ENCODE measurements at places on chromosomes 11 and 22.
A peak's percentile ranks its signal among the peaks of the same experiment; 100 is the strongest.

DNA sequence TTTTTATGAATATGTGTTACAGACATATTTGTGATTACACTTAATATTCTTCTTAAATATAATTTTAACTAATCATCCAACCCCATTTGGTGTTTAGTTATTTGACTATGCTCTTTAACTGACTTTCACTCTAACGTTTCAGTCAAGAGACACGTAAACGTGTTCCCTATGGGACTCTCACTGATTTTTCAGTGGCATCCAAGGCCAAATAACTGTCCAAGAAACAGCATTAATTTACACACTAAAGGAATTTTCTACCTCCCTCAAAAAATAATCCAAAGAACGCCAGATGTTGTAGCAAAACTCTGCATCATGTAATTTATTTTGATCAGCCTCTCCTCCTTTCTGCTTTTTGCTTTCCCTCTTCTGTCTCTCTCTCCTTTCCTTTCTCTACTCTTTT lies 44.0 kb upstream of the NOX4 start:
- DNase-seq: no peak

DNA sequence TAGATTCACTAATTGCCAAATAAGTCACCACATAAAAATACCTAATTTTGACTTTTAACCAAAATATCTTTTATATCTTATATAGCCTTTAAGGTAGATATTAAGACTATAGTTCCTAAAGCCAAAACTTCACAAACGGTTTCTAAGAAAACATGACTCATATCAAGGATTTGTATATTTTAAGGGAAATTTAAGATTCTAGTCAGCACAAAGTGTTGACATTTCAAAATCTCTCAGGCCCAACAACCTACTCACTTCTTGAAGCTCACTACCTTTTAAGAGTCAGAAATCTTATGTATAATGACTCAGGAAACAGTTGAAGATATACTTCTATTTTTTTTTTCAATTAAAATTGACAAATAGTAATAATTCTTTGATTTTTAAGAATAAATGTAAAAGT lies 221.9 kb downstream of the SBF2 start:
- DNase-seq: peak; percentile 8

- DNase-seq: no peak
Measured at GRCh38 chr11:112255067-112255720, 5.5 kb downstream of the PLET1 start.

GRCh38 chr11:92632495-92632894 lies 337.0 kb upstream of the MTNR1B start:
- no peak for DNase-seq

DNA sequence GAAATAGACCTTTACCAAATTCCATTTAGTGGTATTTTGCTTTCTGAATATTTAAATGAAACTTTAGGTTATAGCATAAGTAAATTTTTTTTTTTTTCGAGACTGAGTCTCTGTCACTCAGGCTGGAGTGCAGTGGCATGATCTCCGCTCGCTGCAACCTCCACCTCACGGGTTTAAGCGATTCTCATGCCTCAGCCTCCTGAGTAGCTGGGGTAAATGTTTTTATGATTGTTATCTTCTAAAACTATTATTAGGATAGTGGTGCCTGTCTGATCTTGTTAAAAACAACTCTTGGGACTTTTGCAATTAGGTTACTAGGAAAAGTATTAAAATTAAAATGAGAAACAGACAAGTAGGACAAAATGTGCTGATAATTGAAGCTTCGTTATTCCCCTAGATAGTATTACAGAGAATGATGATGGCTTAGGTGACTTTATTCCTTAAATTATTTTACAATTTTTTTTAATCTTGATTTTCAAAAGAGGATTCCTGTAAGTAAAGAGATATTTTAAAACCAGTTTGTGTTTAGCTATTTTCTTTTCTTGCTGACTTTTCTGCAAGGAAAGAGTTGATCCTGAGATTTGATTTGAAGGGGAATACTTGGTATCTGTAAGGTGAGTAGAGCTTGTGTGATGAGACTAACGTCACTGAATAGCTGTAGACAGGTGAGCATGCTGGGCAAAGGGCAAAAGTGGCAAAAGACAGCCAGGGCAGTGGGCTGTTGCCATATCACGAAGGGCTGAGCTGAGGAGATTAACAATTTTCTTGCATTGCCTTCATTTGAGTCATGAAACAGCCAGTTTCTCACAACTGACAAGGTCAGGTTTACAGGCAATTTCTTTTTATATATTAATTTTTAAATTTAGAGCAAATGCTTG lies 20.8 kb downstream of the CRKL start:
- DNase-seq: no peak

GRCh38 chr11:63937713-63938478 lies 906 bp upstream of the NAA40 start:
- no peak for DNase-seq

GRCh38 chr11:119701591-119702549 lies 27.1 kb downstream of the NECTIN1 start:
- no peak for DNase-seq

- no peak for DNase-seq
Measured at GRCh38 chr11:105693075-105693759, 83.3 kb downstream of the GRIA4 start.

Measured in AG09319 (cell line).